ENCODE measurements at places on chromosomes 3 and 15.

DNA sequence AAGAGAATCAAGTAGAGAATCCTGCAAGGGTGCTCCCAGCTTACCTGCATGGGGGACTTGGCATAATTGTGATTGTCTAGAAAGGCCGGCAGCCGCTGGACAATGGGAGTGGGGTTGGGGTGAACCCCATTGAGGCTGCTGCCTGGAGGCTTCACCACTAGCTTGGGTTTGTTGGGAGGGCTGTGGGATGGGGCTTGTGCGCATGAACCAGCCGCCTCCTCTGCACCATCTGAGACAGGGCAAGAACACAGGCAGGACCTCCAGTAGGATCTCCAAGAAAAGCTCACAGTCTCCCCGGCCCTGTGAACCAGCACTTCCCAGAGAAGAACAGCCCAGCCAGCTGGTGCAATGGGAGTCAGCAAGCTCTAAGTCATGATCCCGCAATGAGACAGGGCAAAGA is 39.8 kb downstream of the SEMA3G start:
- no peak for DNase-seq

DNA sequence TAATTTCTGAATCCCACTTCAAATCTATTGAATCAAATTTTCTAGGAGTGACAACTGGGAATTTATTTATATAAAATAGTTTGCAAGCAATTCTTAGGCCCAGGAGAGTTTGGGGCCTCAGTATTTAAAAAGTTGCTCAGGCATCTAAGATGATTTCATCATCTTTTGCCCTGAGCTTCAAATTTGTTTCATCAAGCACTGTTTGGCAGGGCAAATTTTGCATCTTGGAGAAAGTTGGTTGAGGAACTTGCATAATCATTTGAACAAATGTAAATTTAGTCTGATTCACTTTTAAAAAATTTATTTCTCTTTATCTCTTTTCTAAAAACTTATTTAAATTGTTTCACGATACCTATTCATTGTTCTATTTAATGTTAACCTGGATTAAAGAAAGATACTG is 702.8 kb downstream of the SI start:
- DNase-seq, result no peak

GRCh38 chr15:52121896-52122295 is 9.3 kb upstream of the BCL2L10 start:
- no peak for DNase-seq

DNA sequence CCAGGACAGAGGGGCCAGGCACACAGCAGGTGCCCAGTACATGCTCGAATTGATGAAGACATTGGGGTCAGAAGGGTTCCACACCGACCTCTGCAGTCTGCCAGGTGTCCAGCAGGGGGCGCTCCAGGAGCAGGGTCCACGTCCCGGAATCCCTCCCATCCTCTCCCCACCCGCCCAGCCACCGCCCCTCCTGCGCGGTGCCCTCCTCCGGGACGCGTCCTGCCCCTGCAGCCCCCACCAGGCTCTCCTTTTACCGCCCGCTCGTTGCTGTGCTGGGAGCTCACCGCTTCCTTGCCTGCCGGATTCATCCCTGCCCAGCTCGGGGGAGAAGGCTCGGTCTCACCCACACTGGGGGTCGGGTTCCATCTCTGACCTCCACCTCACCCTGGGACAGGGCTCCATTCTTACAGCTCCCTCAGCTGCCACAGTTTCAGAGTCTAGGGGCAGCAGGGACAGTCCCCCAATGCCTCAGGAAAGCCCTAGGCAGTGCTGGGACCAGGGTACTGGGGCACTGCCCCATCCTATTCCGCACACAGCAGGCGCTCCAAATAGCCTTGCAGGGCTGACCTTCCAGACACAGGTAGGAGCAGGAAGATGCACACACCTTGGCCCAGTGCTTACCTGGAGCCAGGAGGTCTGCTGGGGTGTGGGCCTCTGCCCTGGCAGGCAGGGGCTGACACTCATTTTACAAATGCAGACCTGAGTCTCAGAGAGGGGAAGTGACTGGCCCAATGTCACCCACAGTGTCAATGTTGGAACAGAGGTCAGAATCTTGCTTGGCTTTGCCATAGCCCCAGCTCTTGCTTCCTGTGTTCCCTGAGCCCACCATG is 31.0 kb downstream of the GRIP2 start:
- peak; percentile 70 for DNase-seq

GRCh38 chr15:93703092-93703739 is 528.1 kb upstream of the MCTP2 start:
- DNase-seq, result no peak

DNA sequence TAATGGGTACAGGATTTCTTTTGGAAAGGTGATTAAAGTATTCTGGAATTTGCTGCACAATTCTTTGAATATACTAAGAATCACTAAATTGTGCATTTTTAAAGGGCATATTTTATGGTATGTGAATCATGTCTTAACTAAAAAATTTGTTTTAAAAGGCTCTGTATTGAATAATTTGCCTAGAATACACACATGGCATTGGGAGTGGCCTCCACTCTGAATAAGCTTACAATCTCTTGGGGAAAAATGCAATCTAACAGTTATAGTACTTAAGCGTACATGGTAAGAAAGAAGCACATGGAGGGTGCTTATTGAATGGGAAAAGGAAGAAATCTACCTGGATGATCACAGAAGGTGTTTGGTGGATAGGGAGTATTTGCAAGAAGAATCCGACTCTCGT is 385.1 kb downstream of the LPP start:
- DNase-seq, result no peak

- no peak for DNase-seq
Measured at GRCh38 chr15:22856659-22857058, 18.2 kb downstream of the NIPA2 start.

- DNase-seq, result no peak
Measured at GRCh38 chr15:66724732-66725463, 22.9 kb downstream of the SMAD6 start.

GRCh38 chr3:169403855-169404519 is 259.5 kb downstream of the MECOM start:
- no peak for DNase-seq

DNA sequence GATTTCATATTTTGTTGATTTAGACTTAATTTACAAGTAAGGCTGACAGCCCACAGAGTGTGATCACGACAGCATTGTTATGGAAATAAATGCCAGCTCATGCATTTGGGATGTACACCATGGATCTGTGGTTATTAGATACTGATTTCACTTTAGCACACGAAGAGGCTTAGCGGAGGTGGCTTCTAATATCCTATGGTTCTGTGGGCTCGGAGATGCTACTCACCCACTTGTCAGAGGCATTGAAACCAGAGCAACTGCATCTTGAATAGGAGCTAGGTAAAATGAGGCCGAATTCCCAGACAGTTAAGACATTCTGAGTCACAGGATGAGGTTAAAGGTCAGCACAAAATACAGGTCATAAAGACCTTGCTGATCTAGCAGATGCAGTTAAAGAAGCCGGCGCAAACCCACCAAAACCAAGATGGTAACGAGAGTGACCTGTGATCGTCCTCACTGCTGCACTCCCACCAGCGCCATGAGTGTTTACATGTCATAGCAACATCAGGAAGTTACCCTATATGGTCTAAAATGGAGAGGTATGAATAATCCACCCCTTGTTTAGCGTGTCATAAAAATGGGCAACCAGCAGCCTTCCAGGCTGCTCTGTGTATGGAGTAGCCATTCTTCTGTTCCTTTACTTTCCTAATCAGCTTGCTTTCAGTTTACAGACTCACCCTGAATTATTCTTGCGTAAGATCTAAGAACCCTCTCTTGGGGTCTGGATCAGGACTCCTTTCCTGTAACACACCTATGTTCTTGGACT is 117.5 kb downstream of the PGPEP1L start:
- DNase-seq, result no peak

DNA sequence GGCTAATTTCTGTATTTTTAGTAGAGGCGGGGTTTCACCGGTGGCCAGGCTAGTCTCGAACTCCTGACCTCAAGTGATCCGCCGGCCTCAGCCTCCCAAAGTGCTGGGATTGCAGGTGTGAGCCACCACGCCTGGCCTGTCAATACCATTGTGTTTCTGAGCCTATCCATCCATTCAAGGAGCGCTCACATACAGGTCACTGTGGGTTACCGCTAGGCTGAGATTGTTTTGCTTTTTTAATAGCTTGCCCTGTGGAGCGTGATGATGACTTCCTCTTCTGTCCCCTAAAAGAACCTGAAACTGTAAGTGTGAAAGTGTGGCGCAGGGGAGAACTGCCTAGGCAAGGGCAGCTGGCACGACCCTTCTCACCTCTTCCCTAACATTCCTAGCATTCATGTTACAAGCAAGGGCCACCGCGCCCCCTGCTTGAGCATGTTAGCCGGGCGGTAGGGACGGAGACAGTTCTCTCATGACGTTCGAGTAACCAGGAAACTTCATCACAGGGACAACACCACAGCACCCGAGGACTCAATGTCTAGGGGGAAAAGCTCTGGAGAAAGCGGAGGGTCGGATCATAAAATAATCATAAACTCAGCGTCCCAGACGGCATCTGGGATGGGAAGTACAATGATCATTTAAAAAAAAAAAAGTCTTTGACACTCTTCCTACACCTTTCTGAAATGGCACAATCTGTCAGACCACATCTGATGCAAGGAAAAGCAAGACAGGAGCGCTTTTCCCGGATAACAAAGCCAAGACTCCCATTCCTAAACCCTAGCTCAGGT is 790 bp downstream of the LAMP3 start:
- DNase-seq, result no peak

DNA sequence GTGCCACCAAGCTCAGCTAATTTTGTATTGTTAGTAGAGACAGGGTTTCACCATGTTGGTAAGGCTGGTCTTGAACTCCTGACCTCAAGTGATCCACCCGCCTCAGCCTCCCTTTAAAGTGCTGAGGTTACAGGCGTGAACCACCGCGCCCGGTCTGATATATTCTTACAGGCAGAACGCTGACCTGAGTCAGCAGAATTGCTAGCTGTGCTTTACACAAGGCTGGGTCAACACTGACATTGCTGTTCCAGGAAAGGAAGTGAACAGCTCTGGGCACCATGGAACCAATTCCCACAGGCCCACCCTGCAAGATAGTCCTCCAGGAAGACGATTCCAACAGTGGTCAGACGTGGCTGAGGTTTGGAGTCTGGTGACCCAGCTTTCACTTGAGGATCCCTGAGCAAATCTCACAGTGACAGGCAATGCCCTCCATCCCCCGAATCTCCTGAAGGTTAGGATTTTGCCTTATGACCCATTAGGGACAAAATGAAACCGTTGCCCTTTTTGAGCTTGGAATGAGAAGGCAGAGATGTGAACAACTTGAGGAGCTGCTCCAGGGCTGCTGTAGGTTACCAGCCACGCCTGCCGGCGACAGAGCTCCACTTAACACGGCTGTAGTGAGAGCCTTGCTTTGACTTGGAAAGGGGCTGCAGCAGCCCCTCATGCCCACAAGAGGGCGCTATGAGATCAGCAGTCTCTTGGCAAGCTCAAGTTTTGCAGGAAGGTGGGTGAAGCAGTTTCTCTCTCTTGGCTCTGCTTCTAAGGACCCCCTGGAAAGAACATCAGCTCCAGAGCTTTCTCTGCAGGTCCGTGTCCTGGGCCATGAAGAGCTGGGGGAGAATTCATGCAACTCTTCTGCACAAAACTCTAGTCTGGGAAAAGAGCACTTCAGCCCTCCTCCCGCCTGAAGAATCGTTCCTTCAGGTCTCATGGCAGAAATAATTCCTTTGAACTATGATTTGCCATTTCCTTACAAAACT is 74.1 kb downstream of the SENP2 start:
- DNase-seq, result peak; percentile 80

DNA sequence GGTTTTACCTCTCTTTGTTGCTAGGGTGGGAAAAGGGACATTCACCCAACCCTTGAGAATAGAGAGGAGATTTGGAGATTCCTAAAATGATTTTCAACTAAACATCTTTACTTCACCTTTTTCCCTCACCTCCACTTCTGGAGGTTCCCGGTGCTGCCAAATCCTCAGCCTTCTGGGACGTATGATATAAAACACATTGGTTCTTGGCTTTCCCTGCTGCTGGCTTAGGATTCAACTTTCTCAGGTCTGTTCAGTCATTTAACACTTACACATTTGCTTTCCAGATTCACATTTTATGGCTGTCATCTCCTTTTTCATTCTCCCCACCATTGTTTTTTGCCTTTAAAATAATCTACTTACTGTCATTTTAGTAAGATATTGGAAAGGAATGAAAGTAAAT is 106.6 kb downstream of the PIK3R4 start:
- no peak for DNase-seq

DNA sequence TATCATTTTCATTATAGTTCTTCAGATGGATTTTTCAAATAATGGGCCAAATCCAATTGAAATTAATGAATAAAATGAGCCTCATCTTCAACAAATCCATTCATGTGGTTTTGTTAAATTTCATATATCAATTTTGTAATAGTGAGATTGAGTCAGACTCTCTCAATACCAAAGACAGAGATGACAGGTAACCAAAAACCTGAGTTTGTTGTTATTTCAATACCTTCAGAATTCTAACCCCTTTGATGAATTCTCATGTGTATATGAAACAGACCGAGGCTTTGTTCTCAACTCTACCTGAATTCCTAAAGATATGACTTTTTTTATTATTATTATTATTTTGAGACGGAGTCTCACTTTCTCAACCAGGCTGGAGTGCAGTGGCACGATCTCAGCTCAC is 92.8 kb downstream of the FOXP1 start:
- DNase-seq, result no peak

- peak; percentile 5 for DNase-seq
Measured at GRCh38 chr3:145429546-145429945, 731.4 kb downstream of the PLOD2 start.

DNA sequence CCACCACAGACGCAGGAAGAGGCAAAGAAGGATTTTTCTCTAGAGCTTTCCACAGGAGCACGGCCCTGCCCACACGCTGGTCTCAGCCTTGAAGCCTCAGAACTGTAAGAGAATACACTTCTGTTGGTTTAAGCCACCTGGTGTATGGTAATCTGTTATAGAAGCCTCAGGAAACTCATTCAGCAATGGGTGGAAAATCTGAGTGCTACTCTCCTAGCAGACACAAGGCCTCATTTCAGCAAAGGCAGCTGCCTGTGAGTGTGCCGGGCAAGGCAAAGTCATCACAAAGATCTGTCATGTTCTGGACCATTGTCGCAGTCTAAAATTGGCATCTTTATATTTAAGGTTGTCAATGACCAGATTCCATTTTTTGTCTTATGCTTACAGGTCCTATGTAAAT is 31.0 kb downstream of the ATP10A start:
- no peak for DNase-seq

GRCh38 chr3:72798552-72799195 is 49.6 kb downstream of the SHQ1 start:
- no peak for DNase-seq

- DNase-seq, result no peak
Measured at GRCh38 chr15:77251662-77252061, 168.2 kb downstream of the PEAK1 start.

DNA sequence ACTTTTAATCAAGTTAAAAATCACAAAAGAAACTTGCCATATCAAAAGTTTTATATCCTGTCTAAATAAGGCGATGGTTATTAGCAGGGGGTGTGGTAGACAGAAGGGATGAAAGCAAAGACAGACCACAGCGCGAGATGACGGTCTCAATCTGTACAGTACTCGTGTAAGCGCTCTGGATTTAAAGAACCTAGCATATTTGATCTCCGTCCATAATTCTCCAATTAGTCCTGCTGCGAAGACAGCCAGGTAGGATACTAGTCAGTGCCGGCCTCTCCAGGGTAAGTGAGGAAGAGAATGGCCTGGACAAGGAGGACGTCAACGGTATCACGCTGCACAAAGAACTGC is 701 bp downstream of the SGO1 start:
- DNase-seq, result peak; percentile 69

Data from OCI-M1 (cell line).